RPMI7951 (cell line): ENCODE measurements at places on chromosomes 16 and 17. TPM values are rescaled to one million over a fixed set of nuclear protein-coding genes. Genes with fewer than 3 reads are reported as not detected.

- peak; percentile 82 for DNase-seq
Measured at GRCh38 chr17:50027881-50028735, 27.8 kb upstream of the ITGA3 start.

MFSD6L gene
- not detected in 2 replicates for total RNA-seq

- DNase-seq = no peak
Measured at GRCh38 chr17:42900460-42901331, at the start of gene G6PC1. TSS of gene G6PC1 (plus strand) at chr17:42900799. CDS start at chr17:42900877, 78 bp downstream.

CA7 gene
- not detected in 2 replicates for total RNA-seq

SLX1B gene
- total RNA-seq = 15.0 and 17.2 TPM in 2 replicates
